T-cell (primary cell): ENCODE measurements at places on chromosomes 2 and 18. TPM values are rescaled to one million over a fixed set of nuclear protein-coding genes. Genes with fewer than 3 reads are reported as not detected.

DNA sequence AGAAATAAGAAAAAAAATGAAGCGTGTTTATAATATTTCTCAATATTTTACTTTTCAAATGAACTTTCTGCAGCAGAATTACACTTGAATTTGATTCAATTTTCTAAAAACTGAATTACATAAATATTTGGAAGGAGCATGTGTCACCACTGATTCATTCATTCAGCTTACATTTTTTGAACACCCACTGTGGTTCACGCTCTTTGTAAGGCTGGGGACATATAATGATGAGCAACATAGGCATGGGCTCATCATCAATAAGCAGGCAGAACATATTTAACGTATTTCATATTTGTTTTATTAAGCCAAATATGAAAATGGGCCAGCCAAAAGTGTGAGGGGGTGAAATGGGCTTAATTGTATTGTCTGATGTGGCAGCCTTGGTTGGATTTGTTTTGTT, 209.1 kb downstream of the CTNNA2 start:
- no peak for DNase-seq

GRCh38 chr2:200963124-200963917, at the start of gene ORC2:
Gene ORC2 (minus strand): TSS chr2:200963660. CDS start chr2:200958123, 5,537 bp downstream.
- peak; percentile 90 for DNase-seq

The NEDD4L gene
- 4.4 TPM for total RNA-seq

The ANKRD30BL gene
- total RNA-seq, result not detected

GRCh38 chr2:189178726-189179569, 613 bp downstream of the COL5A2 start:
- DNase-seq, result no peak

GRCh38 chr2:98545591-98545990, 62.7 kb downstream of the COA5 start:
- DNase-seq, result no peak

- DNase-seq, result no peak
Observed at GRCh38 chr2:152005607-152006006, 93.2 kb downstream of the CACNB4 start.

- no peak for DNase-seq
Observed at GRCh38 chr2:190343089-190343535, 277 bp upstream of the INPP1 start.

The BMPR2 gene
- total RNA-seq, result 17.1 TPM

DNA sequence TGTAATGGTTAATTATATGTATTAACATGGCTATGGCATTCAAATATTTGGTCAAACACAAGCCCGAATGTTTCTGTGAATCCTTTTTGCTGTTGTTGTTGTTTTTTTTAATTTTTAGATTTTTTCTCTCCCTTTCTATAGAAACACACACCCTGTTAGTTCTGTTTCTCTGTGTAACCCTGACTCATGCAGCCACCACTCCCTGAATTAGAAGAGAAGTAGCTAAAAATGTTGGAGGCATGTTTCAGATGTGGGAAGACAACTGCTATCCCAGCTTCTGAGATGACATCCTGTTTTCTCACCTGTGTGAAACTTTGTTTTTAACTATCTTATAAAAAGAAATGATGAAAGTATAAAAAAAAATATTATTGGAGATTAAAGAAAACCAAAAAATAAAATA, 219.6 kb upstream of the RGPD4 start:
- no peak for DNase-seq

- no peak for DNase-seq
Observed at GRCh38 chr2:1976728-1977416, 232.6 kb upstream of the PXDN start.

DNA sequence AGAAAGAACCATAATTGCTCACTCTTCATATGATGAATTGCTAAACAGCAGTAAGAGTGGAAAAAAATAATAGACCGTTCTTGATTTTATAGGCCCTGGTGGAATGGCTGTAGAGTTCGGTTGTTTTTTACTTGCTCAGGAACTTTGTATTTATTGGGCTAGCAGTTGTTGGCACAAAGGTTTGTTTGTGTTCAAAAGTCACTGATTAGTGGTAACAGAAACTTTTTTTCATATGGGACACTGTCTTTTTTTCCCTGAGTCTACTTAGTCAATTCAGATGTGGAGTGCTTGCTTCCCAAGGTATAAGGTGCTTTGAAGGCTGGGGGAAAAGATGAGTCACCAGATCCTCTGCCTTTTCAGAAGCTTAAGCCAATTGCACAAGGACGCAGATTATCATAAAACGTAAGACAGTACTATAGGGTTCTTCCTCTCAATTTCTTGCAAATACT, 25.8 kb downstream of the PHLPP1 start:
- no peak for DNase-seq

The PJVK gene
- 1.8 TPM for total RNA-seq

DNA sequence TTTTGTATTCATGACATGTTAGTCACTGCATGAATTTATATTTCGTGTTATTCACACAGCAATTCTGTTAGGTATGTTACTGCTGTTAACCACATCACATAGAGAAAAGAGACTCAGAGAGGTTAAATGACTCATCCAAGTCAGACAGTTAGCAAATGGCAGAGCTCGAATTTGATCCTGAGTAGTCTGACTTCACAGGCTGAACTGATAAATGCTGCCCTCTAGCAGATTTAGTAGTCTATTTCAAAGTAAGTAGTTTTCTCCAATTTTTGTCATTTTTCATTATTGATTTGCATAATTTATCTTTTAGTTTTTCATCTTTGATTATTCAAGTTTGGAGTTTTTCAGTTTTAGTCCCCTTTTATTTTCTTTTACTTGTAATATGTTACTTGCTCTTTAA, 58.3 kb downstream of the WDR7 start:
- no peak for DNase-seq

The OBSL1 gene
- total RNA-seq, result 1.2 TPM
